ENCODE measurements at places on chromosomes 16 and 17. TPM values are rescaled to one million over a fixed set of nuclear protein-coding genes. Genes with fewer than 3 reads are reported as not detected.

Gene MYH11
- total RNA-seq, result 39.2 TPM

Gene LIMD2
- total RNA-seq, result 13.0 TPM

Gene KATNB1
- 27.1 TPM for total RNA-seq

Gene CYGB
- total RNA-seq, result 10.9 TPM

Gene RFFL
- 46.8 TPM for total RNA-seq

Gene SAMD14
- 0.53 TPM for total RNA-seq

Gene NEUROD2
- not detected for total RNA-seq

Gene VASN
- 2.1 TPM for total RNA-seq

Gene RNF157
- 115 TPM for total RNA-seq

Gene TMEM235
- total RNA-seq, result not detected

Gene KRT28
- total RNA-seq, result not detected

Gene SPATA32
- not detected for total RNA-seq

Gene RNF43
- total RNA-seq, result 101 TPM

Gene GP1BA
- not detected for total RNA-seq

Gene TMEM132E
- total RNA-seq, result 1.7 TPM

Gene TMEM204
- 7.4 TPM for total RNA-seq

Gene AHSP
- total RNA-seq, result not detected

Gene KCNJ12
- total RNA-seq, result not detected

Gene ANKS4B
- total RNA-seq, result 104 TPM

Gene SPG7
- total RNA-seq, result 461 TPM
